Stimulated activated CD4-positive, alpha-beta T cell treated with anti-CD3 and anti-CD28 coated beads, Interleukin-12 subunit alpha, Interleukin-12 subunit beta, amount 100 ng/mL, for 24 hours (primary cell): ENCODE measurements at places on chromosomes 2 and 18.
A peak's percentile ranks its signal among the peaks of the same experiment; 100 is the strongest.

DNA sequence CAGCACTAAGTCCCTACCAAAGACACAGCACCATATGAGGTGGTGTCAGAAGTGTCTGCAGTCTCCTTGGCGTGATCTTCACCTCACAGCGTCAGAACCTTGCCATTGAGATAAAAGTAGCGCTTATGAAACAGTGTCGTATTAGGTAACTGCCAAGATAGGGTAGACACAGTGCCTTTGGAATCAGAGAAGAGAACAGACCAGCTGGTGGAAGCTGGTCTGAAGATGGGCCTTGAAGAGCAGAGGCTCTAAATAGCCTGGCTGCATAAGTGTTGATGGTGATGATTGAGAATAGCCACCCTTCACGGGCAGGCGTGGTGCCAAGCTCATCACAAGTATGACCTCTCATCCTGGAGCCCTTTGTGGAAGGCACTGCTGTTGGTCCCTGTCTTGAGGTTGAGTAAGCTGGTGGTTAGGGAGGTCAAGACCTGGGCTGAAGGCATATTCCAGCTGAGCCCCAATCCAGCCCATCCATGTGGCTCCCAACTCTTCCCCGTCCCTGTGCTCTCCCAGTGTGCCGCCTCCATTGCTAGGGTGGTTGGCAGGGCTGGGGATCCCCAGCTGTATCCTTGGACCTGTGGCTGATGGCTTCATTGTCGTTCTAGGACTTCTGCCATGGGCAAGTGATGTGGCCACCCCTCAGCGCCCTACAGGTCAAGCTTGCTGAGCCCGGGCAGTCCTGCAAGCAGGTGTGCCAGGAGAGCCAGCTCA, 187.4 kb downstream of the MGAT5 start:
- DNase-seq, result no peak

DNA sequence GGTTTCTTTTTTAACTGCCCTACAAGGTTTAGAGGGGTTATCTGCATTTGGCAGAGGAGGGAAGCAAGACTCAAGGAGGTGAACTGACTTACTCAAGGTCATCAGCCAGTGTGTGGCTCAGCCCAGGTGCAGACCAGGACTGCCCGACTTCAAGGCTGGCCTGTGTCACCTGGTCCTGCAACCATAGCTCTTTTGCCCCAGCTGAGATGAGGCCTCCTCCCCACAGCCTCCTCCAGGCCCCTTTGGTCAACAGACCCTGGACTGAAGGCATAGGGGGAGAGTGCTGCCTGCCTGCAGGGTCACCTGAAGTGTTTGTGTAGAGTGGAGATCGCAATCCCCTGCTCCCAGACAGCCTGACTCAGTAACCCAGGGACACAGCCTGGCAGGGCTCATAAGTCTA, 168.5 kb upstream of the GLI2 start:
- DNase-seq, result no peak

DNA sequence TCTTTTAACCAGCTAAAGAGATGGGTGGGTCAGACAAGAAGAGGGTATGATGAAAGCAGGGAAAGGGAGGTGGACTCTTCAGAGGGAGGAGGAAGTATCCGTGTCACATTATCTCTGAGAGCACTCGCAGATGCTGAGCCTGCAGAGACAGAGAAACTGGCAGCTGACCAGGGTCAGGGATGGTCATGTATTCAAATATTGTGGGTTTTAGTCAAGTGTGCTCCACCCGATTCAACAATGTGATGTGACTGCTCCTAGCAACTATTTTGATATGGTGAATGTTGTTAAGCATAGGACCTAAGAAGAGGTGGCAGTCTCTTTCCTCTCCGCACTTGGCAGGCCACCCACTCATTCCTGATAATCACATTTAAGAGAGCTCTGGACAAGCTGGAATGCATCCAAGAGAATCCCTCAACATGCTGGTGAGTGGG, 1.3 kb upstream of the CLIP4 start:
- no peak for DNase-seq

- no peak for DNase-seq
Observed at GRCh38 chr2:73368781-73369180, 16.9 kb upstream of the ALMS1 start.

GRCh38 chr18:48798334-48799245, 152.2 kb downstream of the SMAD7 start:
- DNase-seq, result no peak

DNA sequence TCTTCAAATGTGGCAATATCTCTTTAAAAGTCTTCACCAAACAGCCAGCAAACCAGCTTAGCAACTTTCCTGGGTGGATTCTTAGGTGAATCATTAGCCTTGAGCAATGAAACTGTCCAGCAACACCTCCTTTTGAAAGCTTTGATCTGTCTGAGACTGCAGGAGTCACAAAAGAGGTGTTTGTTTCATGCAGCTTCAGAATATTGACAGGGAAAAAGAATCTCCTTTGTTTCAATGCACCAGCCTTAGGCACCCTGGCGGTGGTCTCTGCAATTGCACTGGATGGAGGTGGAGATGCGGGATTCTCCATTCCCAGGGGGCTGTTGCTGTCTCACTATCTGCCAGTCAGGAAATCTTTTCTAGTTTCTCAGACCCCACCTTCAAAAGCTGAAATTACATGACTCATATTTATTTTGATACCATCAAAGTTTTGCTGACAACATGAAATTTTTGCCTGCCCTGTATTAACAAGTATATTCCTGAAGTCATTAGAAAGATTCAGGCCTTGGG, 76.0 kb upstream of the DSG1 start:
- DNase-seq, result no peak

- DNase-seq, result no peak
Observed at GRCh38 chr2:143937723-143938350, 582.1 kb downstream of the ZEB2 start.

- DNase-seq, result no peak
Observed at GRCh38 chr2:131552871-131553270, 25.2 kb downstream of the CCDC74A start.

- no peak for DNase-seq
Observed at GRCh38 chr2:198321522-198322088, 517.2 kb downstream of the PLCL1 start.

DNA sequence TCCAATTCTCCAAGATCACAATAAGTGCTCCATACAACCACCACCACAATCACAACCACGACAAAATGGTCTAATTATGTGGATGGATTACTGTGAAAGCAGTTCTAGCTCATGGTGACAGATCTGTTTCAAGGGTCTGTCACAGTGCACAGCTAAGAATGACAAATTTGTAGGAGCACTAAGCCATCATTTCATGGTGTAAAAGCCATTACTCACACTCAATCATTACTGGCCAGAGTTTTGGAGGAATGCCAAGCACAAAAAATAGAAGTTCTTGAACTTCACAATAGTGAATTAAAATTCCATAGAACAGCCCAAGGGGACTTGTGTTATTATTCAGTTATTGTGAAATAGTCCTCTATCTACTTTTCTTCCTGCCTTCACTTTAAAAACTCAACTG, 2.3 kb downstream of the CPS1 start:
- no peak for DNase-seq

DNA sequence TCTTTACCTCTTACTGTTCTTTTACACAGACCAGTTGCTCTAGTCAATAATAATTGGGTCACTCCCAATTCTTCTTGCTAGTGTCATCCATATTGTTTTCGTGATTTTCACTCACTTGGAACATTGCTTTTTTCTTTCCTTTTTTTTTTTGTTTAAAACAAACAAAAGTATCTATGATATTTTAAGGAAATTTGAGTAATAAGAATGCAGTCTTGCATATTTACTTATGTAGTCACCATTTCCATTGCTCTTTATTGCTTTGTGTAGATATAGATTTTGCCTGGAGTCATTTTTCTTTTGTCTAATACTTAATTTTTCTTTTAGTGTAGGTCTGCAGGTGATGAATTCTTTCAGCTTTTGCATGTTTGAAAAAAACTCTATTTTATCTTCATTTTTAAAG, 71.9 kb downstream of the WDR7 start:
- no peak for DNase-seq

DNA sequence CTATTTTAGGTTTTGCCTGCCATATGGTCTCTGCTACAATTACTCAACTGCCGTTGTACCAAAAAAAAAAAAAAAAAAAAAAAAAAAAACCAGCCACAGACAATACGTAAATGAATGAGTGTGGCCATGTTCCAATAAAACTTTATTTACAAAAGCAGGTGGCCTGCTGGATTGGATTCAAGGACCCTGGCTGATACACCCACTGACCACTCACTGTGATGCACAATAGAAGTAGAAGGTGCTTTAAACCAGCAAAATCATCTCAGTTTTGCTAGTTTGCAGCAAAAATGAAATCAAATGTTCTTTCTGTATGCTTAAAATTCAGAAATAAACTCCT, 137.4 kb downstream of the AKAIN1 start:
- DNase-seq, result no peak

DNA sequence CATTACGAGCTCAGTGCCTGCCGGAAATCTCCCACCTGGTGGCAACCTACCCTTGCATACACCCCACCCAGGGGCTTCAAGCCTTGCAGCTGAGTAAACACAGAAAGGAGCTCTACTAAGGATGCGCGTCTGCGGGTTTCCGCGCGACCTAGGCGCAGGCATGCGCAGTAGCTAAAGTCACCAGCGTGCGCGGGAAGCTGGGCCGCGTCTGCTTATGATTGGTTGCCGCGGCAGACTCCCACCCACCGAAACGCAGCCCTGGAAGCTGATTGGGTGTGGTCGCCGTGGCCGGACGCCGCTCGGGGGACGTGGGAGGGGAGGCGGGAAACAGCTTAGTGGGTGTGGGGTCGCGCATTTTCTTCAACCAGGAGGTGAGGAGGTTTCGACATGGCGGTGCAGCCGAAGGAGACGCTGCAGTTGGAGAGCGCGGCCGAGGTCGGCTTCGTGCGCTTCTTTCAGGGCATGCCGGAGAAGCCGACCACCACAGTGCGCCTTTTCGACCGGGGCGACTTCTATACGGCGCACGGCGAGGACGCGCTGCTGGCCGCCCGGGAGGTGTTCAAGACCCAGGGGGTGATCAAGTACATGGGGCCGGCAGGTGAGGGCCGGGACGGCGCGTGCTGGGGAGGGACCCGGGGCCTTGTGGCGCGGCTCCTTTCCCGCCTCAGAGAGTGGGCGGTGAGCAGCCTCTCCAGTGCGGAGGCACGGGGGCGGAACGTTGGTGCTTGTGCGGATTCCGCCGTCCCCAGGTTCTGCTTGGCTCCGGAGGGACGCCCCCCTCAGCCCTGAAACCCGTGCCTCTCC, at the start of gene MSH2:
TSS of gene MSH2 (plus strand) at position 352 of the 804 bp plus-strand sequence. CDS start at position 388, 36 bp downstream.
- peak; percentile 91 for DNase-seq

DNA sequence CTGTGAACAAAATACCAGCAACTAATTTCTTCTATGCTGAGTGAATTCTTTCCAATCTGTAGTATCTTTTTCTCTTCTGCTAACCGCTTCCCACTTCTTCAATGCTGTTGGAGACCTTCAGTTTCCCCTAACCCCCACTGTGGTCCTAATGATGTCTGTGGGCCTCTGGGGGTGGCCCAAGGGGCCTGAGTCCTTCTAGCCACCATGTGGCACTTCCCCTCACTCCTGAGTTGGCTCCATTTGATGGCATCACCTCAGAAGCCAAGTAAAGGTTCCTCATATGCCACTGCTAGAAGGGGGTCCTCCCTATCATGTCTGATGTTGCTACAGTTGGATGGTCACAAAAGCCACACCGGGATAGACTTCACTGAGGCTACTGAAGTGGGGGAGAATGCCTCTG, 37.5 kb downstream of the ARHGAP25 start:
- no peak for DNase-seq

GRCh38 chr2:46170611-46171350, 126.4 kb upstream of the EPAS1 start:
- DNase-seq, result no peak

DNA sequence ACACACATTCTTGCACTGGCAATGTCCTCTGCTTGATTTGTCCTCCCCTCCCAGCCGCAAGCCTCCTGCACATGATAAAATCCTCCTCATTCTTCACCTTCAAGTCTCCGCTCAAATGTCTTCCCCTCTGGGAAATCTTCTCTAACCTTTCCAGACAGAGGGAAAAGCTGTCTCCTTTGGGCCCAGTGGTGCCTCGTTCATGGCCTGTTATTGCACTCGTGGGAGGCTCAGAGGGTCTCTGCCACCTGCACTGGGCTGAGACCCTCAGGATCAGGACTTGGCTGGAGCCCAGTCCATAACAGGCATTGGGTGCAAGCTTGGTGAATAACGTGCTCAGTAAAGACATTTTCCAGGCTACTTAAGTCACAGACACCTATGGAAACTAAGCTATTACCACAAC, 68.6 kb downstream of the PTGR3 start:
- DNase-seq, result no peak

GRCh38 chr2:118902266-118903028, 39.5 kb upstream of the MARCO start:
- no peak for DNase-seq

DNA sequence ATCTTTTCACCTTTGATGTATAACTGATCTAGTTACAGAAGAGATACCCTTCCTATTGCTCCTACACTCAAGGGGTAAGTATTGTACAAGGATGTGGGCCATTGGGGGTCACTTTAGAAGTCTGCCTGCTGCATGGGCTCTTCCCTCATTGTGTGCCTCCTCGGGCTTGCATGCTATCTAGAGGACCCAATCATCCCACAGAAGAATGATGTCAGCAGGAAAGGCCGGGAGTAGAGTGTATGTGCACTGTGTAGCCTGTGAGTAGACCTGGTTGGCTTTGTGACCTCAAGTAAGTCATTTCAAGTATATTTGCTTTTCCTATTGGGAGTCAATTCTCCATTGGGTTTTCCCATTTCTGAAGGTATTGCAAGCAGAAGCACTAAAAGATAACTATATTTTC, 129.5 kb upstream of the TRIB2 start:
- no peak for DNase-seq

DNA sequence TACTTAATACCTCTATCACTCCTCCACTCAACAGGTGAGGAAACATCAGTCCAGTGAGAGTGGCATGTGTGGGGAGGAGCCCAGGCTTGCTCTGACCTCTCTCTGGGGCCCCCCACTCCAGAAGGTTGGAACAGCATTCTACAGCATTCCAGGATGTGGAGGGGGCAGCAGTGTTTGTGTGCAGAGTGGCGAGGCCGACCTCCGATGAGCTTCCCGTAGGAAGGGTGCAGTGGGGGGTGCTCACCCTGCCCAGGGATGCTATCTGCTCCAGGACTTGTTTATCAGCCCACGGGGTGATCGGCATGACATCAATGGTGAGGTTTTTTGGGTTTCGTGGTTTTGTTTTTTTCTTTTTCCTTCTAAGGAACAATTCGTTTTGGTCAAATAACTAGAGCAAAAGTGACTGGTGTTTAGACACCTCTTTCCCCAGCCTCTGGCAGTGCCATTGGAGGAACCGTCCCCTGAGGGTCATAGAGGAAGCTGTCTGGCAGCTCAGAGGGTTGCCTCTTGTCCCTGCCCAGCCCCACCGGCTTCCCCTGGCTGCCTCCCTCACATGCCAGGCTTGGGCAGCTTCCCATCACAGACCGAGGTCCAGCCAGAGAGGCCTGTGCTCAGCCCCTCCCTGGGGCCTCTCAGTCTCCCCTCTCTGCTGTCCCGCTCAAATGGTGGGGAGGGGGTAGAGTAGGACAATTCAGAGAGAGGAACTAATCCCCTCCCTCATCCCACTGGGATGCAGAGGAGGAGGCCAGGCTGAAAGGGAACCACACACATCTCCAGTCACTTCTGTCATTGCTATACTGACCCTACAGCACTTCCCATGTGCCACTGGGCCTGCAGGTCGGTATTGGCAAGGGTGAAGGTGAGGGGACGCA, 96.5 kb downstream of the ZFP36L2 start:
- DNase-seq, result no peak

- DNase-seq, result no peak
Observed at GRCh38 chr2:167987026-167987425, 260.4 kb downstream of the STK39 start.
